ENCODE measurements at places on chromosomes 2 and 18.

GRCh38 chr2:191869178-191869577 lies 22.3 kb upstream of the CAVIN2 start:
- DNase-seq: peak; percentile 27

DNA sequence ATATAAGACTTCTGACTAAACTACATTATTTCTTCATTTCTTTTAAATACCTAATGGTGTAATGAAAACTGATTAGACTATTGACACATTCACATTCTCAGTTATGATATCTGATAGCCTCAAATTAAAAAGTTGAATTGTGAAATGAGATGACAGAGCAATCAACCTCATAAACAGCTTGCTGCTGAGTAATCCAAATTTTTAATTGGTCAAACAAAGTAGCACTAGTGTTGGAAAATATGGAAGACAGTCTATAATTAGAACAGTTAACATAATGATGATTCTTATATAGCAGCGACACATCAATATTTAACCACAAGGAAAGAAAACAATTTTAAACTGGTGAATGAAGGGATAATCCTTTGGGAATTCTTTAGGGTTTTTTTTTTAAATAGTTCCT lies 91.9 kb upstream of the LRP1B start:
- DNase-seq: no peak

DNA sequence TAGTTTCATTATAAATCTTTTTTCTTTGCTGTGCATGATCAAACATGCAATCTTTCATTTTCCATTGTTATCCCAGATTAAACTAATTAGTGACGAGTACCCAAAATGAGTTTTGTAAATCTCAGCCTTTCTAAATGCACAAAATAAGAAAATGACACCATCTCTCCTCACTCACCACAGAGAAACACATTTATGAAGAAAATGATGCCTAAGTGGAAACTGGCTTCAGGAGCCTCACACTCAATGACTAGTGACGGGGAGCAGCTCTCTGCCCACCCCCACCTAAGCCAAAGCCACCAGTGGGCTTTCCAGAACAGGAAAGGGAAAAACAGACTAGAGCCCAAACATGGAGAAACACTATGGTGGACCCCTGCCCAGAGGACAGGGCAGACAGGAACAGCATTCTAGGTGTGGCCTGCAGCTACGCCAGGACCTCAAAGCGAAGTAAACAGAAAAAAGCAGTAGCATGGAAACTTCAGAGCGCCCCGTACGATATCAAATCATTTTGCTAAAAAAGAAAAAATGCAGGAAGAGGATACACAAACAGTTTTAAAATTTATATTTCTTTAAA lies 113.5 kb downstream of the RBMS1 start:
- peak; percentile 46 for DNase-seq

GRCh38 chr2:170843656-170844055 lies 27.0 kb downstream of the GAD1 start:
- peak; percentile 79 for DNase-seq

DNA sequence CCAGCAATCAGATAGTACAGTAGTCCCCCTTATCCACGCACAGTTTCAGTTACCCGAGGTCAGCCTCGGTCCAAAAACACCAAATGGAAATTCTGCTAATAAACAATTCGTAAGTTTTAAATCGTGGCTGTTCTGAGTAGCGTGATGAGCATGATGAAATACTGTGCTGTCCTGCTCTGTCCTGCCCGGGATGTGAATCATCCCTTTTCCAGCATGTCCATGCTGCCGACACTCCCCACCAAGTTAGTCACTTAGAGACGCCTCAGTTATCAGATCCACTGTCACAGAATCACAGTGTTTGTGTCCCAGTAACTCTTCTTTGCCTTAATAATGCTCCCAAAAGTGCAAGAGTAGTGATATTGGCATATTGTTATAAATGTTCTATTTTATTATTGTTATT lies 62.1 kb downstream of the MEX3C start:
- peak; percentile 89 for DNase-seq

- DNase-seq: peak; percentile 91
Observed at GRCh38 chr2:160417745-160418397, 75.7 kb downstream of the RBMS1 start.

GRCh38 chr2:239532859-239533258 lies 132.0 kb upstream of the HDAC4 start:
- no peak for DNase-seq

DNA sequence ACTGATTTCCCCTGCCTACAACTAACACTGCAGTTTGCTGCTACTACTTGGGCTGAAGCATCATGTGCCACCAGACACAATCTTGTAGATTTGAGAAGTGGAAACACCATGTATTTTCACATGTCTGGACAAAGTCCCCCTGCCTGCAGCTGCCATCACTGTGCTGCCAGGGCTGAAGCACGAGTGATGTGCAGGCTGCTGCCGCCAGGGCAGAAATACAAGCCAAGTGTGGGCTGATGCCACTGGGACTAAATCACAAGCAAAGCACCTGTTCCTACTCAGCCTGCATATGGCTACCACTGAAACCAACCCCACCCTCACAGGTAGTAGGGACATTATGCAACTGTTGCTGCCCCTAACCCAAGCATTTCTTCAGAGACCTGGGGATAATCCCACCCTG lies 179.5 kb upstream of the SLC35G4 start:
- DNase-seq: no peak

GRCh38 chr2:229296536-229296935 lies 25.4 kb upstream of the PID1 start:
- DNase-seq: no peak

DNA sequence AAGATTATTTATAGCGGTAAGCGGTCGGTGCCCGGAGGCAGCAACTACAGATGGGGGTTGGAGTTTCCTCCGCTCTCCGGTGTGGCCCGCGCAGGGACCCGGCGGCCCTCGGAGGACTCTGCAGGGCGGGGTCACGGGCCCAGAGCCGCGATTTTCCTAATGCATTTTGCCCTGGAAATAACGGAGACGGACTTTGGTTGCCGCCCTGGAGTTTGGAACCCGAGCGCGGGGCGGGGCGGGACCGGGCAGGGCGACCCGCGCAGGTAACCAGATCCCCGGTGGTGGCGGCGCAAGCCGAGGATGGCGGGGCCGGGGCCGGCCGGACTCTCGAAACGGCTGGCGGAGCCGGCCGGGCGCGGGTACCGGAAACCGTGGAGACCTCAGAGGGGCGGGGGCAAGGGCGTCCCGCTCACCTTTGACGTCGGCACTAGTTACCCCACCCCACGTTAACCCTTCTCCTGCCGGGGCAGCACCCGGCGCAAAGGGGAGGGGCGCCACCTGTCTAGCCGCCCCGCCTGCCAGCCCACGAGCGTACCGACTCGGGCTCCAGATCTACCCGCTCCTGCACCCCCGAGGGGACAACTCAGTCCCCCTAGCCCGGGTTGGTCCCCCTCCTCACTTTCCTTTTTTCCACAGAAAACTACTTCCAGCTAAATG lies 2.9 kb downstream of the CYP26B1 start:
- DNase-seq: peak; percentile 23

- peak; percentile 25 for DNase-seq
Observed at GRCh38 chr2:121837591-121837990, 82.1 kb downstream of the TSN start.

GRCh38 chr2:188599140-188599539 lies 307.5 kb downstream of the GULP1 start:
- no peak for DNase-seq

- no peak for DNase-seq
Observed at GRCh38 chr18:321865-322467, 54.1 kb upstream of the THOC1 start.

- DNase-seq: no peak
Observed at GRCh38 chr2:42890791-42891355, 98.5 kb upstream of the HAAO start.

- DNase-seq: peak; percentile 67
Observed at GRCh38 chr2:27408601-27409320, 630 bp downstream of the PPM1G start.

DNA sequence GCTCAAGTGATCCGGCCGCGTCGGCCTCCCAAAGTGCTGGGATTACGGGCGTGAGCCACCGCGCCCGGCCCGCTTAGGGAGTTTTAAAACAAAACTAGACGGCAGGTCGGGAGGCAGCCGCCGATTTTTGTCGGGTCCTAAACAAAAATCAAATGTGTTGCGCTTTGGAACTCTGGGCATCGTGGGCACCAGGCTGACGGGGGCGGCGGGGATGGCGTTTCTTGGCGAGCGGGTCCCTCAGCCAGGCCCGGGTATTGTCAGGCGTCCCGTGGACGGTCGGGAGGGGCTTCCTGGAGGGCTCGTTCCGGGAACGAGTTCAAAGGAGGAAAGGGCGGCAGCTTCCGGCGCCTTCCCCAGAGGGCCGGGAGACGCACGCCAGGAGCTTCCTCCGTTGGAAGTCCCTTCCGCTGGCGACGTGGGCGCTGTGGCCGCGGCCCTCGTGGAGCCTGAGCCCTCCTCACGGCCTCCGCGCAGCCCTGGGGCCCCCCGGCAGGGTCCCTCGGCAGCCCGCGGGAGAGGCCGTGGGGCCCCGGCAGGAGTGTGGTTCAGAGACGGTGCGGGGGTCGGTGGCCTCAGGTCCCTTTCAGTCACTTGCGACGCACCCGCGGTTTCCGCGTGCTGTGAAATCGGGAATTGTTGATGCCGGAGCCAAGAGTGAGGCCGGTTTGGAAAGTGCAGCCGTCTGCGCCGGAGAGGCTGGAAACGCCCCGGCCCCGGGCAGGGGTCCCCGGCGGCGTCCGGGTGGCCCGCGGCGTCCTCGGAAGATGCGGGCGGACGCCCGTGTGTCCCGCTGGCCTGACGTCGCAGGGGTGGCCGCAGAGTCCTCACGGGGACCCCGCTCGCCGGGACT lies 59.3 kb downstream of the EMILIN2 start:
- peak; percentile 69 for DNase-seq

GRCh38 chr2:207123776-207124391 lies 41.9 kb downstream of the KLF7 start:
- no peak for DNase-seq

DNA sequence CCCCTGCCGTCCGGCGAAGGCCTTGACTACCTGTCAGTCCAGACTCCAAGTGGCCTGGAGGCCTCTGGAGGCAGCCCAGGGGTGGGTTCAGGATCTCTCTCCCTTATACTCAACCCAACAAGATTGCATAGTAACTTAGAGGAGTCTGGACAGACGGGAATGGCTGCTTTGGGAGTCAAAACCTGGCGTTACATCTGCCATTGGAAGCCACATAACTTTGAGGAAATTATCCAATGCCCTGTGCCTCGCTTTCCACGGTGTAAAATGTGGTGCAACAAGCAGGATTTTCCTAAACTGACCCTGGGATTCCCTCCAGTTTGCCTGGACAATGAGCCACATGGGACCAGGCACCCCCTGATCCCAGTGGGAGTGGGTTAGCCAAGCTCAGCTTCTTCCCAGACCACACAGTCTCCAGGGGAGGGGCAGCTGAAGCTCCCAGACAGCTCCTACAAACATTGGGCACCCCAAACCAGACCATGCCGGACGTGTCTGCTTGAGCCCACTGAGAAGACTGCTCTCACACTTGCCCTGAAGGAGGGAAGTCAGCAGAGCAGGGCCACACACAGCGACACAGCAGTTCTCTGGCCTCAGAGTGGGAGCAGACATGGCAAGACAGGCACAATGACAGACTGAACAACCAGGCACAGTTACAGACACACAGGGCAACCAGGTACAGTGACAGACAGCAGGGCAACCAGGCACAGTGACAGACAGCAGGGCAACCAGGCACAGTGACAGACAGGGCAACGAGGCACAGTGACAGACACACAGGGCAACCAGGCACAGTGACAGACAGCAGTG lies 65.6 kb upstream of the RAB6C start:
- no peak for DNase-seq

DNA sequence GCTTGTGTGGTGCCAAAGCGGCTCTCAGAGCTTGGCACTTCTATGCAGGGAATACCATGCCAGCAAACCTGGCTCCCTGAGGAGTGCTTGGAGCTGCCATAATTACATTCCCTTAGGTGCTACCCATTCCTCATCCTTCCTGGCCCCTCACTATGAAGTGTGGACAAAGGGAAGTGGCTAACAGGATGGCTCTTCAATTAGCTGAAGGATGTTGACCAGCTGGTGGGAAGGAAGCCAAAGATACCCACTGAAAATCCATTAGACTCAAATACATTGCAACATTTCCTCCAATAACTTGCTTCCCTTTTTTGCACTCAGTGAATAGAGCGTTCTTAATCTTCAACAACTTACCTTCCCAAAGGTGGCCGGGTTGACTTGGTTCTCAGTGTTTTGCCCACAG lies 8.5 kb downstream of the RFX8 start:
- no peak for DNase-seq

GRCh38 chr2:110978756-110979470 lies 141.8 kb upstream of the BCL2L11 start:
- DNase-seq: no peak

- peak; percentile 1 for DNase-seq
Observed at GRCh38 chr2:210302326-210302725, 12.6 kb downstream of the MYL1 start.

- no peak for DNase-seq
Observed at GRCh38 chr18:69980982-69981804, 33.5 kb upstream of the CD226 start.

GRCh38 chr2:225995796-225996461 lies 596.4 kb downstream of the NYAP2 start:
- peak; percentile 47 for DNase-seq

DNA sequence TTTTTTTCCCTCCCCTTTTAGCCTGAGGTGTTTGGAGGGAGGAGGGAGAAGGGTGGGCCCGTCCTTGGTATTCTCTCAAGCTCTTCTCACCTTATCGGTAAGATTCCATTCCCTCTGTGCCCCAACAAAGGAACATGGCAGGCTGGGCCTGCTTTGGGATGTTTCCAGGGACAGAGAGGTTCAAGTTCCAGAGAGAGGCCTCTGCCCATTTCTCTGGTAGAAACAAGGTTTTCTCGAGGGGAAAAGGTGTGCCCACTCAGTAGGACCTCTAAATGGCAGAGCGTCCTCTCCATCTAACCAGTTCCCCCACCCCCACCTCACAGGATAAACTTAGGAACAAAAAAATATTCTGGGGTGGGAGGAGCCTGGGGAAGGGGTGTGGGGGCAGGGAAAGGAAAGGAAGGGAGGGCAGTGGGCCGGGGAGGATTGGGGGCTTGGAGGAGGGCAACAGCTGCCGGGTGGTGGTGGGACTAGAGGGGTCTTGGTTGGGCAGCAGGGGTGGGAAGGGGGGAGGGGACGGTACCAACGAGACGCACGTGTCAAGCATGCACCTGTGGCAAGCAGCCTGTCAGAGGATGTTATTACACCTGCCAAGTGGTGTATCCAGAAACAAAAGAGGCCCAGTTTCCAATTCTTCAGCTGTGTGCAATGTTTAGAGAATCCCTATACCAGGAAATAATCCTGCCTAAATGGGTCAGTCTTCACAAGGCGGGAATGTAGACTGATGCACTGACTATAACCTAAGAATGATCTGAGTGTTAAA lies 2.1 kb downstream of the PCBP1 start:
- DNase-seq: peak; percentile 41

GRCh38 chr18:27952741-27953140 lies 224.2 kb downstream of the CDH2 start:
- DNase-seq: peak; percentile 13

DNA sequence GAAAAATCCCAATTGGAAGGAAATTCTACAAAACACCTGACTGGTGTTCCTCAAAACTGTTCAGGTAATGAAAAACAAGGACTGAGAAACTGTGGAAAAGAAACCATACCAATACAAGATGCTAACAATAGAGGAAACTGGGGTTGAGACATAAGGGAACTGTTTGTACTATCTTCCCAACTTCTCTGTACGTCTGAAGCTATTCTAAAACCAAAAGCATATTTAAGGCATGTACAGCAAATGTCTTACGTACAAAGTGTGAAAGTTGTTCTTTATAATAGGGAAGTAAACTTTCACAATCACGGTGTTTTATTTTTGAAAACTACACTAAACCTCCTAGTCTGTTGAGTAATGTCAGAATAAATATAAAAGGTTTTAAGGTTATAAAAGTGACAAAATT lies 776.1 kb upstream of the RAB6C start:
- DNase-seq: no peak
